CD4-positive, alpha-beta memory T cell (primary cell): ENCODE measurements at places on chromosomes 5 and 9.

DNA sequence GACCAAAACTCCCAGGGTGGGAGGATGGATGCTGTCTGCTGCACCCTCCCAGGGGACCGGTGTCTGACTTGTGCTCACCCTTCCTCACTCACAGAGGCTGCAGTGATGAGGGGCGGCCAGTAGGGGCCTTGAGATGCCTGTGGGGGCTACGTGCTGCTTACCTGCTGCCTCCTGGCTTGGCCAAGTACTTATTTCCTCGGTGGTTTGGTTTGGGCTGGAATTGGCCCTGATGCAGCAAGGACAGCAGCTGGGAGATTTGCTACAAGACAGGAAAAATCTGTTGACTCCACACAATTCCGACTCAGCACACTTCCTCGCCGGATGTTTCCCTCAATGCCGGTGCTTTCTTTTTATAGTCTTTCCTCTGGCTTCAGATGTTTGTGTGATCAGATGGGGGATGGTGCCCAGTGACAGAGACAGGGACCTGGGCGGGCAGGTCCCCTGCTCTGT, 6.6 kb downstream of the PCDH12 start:
- no peak for DNase-seq

DNA sequence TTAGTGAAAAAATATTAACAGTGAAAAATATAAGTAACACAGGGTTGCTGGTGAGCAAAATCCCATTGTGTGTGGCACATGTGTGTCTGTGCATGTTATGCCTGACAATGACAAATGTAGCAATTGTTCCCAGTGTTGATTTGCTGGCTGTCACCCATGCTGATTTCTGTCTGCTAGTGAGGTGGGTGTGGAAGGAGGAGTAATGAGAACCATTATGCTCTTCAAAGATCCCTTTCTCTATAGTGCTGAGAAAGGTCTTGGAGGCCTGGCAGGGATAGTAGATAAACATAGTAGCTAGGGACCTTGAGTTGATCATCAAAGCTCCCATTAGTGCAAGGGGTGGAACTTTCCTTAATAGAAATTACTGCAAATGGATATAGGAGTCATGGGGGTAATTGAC, 152.5 kb upstream of the CLINT1 start:
- DNase-seq: no peak

GRCh38 chr5:54792611-54793404, 192.6 kb downstream of the ESM1 start:
- DNase-seq: no peak

DNA sequence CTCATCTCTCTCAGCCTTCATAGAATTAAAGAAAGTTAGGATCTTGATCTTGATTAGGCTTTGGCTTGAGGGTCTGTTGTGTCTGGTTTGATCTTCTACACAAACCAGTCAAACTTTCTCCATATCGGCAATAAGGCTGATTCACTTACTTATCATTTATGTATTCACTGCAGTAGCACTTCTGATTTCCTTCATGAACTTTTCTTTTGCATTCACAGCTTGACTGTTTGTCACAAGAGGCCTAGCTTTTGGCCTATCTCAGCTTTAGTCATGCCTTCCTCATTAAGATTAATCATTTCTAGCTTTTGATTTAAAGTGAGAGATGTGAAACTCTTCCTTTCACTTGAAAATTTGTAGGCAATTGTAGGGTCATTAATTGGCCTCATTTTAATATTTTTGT, 62.8 kb downstream of the SH3RF2 start:
- no peak for DNase-seq

DNA sequence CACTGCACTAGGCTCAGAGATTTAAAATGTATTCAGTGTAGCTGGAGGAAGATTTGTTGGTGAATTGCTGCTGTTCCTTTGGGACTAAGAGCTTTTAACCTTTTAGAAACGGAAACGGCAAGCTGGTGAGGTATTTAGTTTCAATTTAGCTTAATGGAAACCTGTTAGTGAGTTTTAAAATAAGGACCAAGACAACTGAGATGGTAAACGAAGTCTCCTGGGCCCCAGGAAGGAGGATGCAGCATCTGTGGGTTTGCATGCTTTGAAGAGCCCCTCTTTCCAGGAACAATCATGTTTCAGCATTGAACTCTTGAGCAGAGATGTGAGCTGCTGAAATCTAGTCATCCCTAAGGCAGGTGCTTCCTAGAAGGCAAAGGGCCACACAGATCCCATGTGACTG, 16.5 kb downstream of the DNAI1 start:
- no peak for DNase-seq

DNA sequence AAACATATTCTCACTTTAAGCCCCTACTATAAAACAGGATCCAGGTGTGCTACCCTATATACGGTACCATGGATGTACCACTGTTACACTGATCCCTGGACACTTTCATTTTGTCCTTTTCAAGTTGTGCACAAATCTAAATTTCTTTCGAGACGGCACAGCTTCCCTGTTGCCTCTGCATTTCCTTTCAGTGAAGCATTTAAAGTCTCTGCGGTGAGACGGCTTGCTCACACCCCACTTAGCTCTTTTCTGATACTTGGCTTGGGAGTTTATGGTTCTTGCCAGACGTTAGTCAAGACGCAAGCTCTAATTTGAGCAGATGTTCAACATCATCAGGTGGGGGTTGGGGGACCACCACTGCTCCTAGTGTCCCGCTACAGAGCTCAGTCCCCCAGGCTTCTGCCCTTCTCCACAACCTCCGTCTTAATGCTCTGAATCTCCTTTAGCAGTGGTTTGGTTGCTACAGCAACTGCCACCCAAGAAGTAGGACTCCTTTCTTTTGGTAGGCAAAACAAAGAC, 15.8 kb downstream of the F2RL2 start:
- no peak for DNase-seq
